Hematopoietic multipotent progenitor cell treated with erythropoietin and hydrocortisone succinate and interleukin-3 and kit ligand, for 6 days (in vitro differentiated cells): ENCODE measurements at places on chromosomes 6 and 20.

GRCh38 chr6:10309457-10310329 is 105.2 kb downstream of the TFAP2A start:
- no peak for DNase-seq

GRCh38 chr6:10262505-10262904 is 152.4 kb downstream of the TFAP2A start:
- no peak for DNase-seq

DNA sequence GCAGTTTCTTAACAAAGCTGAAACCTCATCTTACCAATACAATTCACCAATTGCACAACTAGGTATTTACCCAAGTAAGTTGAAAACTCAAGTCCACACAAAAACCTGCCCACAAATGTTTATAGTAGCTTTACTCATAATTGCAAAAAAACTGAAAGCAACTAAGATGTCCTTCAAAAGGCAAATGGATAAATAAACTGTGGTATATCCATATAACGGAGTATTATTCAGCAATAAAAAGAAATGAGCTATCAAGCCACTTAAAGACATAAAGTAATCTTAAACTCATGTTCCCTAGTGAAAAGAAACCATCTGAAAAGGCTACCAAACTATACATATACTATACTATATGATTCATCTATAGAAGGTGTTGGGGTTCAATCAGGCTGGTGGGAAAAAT is 179.7 kb downstream of the HACE1 start:
- no peak for DNase-seq

GRCh38 chr20:46088409-46089166 is 1.2 kb downstream of the NCOA5 start:
- DNase-seq = peak; percentile 27

DNA sequence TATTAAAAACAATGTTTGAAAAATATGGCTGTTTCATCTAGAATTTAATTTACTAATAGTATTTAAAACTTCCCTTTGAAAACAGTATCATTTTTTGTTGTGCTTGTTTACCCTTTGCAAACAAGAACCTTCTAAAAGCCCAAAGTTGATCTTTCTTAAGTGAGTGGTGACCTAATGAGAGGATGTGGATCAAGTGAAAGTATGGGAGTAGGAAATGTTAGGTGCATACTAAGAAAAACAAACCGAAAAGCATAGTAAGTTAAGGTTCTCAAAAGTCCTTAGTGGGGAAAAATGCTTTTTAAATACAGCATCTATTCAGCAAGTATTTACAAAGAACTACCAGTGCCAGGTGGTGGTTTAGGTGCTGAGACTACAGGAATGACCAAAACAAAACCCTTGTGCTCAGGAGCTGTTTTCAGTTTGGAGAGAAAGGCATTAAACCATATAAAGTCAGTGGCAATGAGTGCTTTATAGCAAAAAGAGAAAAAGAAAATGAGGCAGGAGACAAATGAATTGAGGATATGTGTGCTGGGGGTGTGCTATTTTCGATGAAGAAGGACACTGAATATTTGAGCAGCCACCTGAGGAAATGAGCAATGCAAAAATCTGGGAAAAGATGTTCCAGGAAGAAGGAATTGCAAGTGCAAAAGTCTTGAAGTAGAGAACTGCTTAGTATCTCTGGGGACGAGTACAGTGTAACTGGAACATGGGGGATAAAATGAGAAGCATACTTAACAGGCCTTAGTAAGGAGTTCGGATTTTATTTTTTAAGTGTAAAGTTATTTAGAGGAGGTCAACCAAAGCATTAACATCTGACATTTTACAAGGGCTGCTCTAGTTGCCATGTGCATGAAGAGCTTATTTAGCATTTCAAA is 24.0 kb downstream of the RNF146 start:
- no peak for DNase-seq

DNA sequence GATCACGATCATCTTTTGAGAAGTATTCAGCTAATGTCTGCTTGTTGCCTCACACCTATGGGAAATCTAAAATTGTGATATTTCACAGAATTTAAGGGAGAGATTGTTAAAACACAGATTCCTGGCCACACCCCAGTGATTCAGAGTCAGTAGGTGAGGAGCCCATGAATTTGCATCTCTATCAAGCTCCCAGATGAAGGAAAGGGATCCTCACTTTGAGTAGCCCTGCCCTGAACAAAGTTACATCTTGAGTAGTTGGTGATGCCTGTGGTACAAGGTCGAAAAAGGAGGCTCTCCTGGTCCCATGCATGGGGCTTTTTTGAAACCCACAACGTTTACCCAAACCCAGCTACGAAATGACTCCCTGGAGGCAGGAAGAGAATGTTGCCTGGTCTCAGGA is 79.5 kb downstream of the PAK5 start:
- no peak for DNase-seq

DNA sequence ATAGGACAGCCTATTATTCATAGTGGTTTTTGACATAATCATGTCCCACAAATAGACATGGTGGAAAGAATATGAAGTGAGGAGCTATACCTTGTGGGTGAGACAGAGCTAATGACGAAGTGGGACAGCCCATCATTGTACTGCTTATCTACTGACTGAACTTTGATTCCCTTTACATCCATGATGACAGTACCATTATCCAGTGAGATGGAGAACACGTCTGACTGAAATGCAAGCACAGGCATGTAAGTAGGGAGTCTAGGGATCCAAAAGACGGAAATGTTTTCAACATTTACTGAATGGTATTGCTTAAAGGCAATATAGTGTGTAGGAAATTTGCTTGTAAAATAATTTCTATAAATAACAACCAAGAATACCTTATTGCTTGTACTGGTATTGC is 43.5 kb downstream of the FAM229B start:
- no peak for DNase-seq

GRCh38 chr20:21607971-21608725 is 94.3 kb upstream of the NKX2-2 start:
- DNase-seq = no peak

GRCh38 chr6:64280569-64280968 is 645.0 kb downstream of the PHF3 start:
- DNase-seq = peak; percentile 34

GRCh38 chr6:42403831-42404230 is 47.9 kb downstream of the TRERF1 start:
- DNase-seq = no peak

- no peak for DNase-seq
Measured at GRCh38 chr6:143783077-143783476, 60.1 kb upstream of the LTV1 start.

DNA sequence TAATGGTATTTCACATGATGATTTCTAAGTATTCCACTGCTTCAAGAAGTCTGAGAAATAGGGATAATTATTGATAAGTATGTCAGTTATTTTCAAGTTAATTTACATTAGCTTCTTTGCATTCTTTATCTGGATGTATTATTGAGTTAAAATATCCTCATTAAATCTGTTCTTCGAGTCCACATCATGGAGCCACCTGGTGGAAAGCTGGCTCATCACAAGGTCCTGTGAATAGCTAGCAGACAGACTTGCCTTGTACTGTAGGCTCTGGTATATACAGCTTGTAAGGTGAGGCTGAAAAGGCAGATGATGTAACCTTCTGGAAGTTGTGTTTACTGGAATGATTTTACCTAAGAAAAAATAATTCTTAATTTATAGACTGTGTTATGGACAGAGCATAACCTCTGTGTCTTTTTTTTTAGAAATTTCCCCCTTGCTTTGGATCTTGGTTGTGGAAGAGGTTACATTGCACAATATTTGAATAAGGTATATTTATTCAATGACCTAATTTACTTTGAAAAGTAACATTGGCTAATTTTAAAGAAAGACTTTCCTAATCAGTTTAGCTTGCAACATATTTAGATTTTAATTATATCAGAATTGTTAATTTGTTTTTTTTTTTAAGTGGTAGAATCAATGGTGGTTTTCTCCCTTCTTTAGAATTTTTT is 3.5 kb downstream of the NDUFAF5 start:
- peak; percentile 73 for DNase-seq

DNA sequence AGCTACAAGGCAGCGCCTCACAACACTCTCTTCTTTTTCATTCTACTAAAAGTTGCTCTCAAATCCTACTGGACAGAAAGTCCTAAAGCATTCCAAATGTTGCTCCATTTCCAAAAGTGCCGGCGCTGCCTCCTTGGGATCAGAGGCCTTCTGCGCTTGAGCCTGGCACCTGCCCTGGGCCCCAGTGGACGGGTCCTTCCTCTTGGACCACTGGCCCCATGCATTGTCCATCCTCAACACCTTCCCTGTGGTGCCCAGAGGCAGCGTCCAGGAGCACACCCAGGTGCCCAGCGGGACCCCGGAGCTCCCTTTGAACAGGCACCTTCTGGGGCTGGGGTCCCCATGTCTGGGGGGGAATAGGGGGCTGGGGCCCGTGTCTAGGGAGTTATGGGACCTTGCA is 205.2 kb downstream of the ERMARD start:
- DNase-seq = no peak

- no peak for DNase-seq
Measured at GRCh38 chr20:63145156-63145555, 70.8 kb downstream of the YTHDF1 start.

- DNase-seq = no peak
Measured at GRCh38 chr20:34768096-34768495, 57.4 kb downstream of the NCOA6 start.

- DNase-seq = no peak
Measured at GRCh38 chr6:103504501-103505154, 1355.1 kb downstream of the HACE1 start.

GRCh38 chr6:119052292-119052889 is 26.1 kb downstream of the FAM184A start:
- DNase-seq = no peak

GRCh38 chr20:32040142-32040953 is 11.7 kb upstream of the HCK start:
- peak; percentile 69 for DNase-seq

GRCh38 chr20:20712004-20712473 is 405 bp downstream of the RALGAPA2 start:
- DNase-seq = peak; percentile 38

- DNase-seq = peak; percentile 30
Measured at GRCh38 chr6:145047891-145048290, 687.4 kb downstream of the EPM2A start.

DNA sequence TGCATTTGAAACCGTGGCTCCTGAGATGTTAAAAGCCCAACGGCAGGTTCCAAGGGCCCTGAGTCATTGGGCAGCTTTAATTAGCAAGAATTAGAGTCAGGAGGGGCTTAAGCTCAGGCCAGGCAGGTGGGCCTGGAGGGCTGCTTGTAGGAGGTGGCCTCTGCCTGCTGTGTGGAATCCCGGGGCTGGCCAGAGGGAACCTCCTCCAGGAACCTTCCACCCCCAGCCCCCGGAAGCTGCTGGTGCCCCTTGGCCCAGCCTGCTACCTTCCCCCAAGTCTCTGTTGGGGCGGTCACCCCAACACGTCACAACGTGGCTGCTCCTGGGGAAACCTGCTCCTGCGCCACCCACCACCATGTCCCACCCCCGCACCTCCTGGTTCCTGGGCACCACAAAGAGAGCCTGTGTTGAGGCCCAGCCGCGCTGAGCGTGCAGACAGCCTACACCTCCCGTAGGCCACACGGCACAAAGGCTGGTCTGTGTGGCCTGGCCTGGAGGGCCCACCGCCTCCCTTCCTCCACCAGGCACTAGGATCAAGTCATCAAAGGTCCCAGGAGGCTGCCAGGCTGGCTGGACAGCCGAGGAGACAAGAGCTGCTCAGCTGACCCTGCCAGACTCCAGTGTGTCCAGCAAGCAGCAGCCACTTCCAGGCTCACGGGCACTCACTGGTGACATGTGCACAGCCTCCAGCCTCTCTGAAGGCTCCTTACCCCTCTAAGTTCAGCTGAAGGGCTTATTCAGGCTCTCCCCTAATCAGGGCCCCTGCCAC is 86.3 kb downstream of the SNX5 start:
- DNase-seq = no peak

DNA sequence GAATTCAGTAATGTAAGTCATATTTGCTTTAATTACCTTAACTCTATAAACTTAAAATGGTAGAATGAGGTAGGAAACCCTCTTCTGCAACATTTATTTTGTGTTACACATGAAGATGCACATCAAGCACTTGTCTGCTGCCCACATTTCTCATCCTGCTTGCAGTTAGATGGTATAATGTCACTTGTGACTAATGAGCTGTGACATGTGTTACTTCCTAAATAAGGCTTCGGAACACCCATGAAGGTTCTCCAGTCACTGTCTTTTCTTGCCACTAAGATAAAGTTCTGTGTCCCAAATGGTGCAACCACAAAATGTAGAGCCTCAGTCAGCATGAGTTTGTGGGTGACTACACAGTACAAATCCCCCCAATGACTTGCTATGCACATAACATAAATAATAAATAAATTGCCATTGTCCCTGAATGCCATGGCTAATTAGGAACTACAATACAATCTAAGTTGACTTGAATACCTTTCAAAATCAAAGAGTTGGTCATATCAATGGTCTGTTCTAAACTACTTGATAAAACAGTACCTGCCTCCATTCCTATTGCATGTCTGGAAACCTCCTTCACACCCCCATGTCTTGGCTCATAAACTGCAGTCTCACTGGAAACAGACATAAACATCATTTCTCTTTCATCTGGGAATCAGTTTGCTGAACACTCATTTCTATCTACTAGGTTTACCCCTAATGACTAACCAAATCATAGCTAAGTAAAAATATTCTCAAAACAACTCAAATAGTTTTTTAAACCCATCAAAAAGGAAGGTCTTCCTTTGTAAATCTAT is 157.2 kb downstream of the PTPRK start:
- no peak for DNase-seq

- no peak for DNase-seq
Measured at GRCh38 chr6:105107207-105107606, 72.6 kb downstream of the POPDC3 start.
